ENCODE measurements at places on chromosomes 7 and 10. TPM values are rescaled to one million over a fixed set of nuclear protein-coding genes. Genes with fewer than 3 reads are reported as not detected.

Gene RTKN2
- 5.4 TPM for total RNA-seq

Gene ODAD2
- 0.55 TPM for total RNA-seq

Gene WBP1L
- 10.5 TPM for total RNA-seq

Gene PPP1R17
- total RNA-seq, result not detected

Gene RHBDD2
- 24.0 TPM for total RNA-seq

Gene OGDH
- 73.9 TPM for total RNA-seq

- no peak for DNase-seq
These were observed 15.0 kb downstream of the GIMAP8 start for GRCh38 chr7:150465414-150465813.

GRCh38 chr7:95511716-95512260, 26.0 kb downstream of the ASB4 start:
- peak; percentile 76 for DNase-seq

DNA sequence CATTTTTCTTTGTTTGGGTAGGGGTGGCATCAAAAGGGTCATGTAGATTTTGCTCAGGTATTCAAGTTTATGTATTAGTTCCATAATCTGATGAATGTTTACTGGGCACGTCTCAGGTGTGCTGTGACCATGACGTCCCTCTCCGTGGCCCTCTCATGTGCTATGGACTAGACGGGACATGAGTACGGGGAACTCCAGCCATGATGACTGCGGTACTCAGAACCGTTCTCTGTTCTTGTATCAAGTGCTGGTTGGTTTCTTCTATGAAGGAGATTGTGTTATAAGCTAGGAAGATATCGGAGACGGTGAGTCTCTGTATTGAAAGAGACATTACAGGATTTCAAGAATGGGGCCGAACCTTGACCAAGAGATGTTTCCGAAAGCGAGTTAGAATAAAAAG, 116.5 kb upstream of the ADARB2 start:
- no peak for DNase-seq

GRCh38 chr10:71933651-71934050, 30.5 kb upstream of the CHST3 start:
- peak; percentile 87 for DNase-seq

- DNase-seq, result no peak
These were observed 262.2 kb downstream of the ZMYND11 start for GRCh38 chr10:397321-398068.

DNA sequence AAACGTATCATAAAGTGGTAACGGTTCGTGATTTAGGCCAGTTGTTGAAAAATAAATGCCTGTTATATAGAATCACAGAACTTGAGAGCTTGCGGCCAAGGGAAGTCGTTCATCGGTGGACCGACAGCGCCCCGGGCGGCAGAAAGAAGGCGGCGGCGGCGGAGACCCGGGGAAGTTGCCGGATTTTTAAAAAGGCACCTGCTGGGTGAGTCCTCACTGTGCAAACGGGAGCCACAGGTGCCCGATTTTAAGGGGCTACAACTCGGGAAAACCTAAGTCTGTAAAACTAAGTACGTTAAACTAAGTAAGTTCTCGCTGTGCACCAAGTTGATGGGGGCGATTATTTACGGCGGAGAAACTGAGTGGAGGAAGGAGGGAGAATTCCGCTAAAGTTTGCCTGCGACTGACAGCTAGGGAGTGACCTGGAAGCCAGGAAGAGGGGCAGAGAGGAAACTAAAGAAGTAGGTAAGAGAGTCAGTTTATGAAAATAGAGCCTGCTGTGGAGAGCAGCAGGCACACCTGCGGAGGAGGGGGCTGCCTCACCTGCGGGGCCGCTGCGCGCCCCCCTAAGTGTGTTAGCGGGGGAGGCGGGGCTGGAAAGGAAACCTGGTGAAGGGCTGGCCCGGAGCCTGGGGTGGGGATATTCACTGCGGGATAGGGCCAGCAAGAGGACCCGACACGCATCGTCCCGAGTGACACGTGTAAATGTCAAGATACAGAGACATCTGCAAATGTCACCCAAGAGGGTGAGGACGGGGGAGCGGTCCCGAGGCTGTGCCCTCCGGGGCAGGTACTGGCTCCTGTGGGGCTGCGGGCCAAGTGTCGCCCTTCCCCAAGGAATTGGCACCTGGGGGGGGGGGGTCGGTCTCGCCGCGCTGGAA, 996 bp downstream of the ADAM12 start:
- DNase-seq, result peak; percentile 44

GRCh38 chr10:49086889-49087288, 28.4 kb downstream of the VSTM4 start:
- DNase-seq, result no peak

GRCh38 chr7:70614237-70615045, 517.5 kb upstream of the GALNT17 start:
- DNase-seq, result no peak
